ENCODE measurements at places on chromosomes 7 and 10.

DNA sequence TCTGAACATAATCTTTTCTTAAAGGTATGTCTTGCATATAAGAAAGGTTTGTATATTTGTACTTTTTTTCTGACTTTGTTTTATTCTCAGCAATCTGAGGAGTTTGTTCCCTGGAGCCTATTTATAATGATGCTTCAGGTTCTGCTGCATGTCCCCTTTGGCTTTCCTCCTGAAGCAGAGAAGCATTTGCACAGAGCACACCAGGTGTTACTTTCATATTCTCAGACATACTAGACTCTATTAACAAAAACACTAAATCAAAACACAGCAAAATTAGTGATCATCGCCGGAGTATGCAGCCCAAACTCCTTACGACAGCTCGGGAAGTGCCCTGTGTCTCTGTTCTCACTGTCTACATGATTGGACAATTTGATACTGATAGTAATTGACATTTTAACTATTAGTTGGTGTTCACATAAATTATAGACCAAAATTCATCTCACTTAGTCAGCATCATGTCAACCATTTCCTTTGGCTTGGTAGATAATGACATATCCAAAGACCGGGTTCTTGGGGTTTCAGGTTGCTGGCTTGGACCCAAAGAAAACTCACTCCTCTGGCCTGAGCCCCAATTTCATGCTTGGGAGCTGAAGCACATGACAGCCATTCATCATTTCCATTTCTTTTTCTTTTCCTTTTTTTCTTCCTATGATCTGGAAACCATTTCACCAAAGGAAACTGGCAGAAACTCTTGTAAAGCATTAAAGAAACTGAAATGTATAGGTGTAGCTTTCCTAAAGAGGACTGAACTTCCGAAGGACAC, 400.1 kb upstream of the NRP1 start:
- DNase-seq, result no peak

DNA sequence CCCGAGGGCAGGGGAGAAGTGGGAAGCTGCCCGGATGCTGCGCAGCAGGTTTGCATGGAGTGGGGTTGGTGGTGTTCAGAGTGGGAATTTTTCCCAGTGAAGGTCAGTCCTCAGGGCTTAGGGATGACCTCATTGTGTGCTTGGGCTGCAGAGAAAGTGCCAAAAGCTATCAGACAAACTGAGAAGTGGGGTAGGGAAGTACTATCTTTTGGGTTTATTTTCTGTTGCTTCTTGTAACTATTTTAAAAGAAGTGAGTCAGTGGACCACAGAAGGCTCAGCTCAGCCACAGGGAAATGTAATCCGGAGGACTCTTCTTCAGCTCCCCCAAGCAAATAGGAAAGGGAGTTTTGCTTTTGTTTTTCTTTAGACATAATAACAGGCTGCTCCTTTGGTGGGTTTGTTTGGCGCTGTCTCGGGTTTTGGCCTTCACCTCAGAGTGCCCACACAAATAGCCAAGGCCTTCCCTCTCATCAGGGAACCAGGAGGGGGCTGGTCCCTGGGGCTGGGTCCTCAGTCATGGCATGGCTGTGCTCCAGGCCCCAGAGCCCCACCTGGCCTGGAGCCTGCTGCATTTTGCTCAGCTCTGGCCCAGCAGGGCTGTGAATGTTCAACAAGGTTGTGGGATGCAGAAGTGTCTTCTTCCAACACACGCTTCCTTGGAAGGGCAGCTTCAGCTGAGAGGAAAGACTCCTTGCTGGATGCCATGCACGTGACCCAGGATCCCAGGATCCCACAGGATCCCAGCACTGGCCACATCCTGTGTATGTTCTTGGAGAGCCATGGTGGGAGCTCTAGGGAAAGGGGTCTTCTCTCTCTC, 5.4 kb upstream of the FAM170B start:
- DNase-seq, result no peak

DNA sequence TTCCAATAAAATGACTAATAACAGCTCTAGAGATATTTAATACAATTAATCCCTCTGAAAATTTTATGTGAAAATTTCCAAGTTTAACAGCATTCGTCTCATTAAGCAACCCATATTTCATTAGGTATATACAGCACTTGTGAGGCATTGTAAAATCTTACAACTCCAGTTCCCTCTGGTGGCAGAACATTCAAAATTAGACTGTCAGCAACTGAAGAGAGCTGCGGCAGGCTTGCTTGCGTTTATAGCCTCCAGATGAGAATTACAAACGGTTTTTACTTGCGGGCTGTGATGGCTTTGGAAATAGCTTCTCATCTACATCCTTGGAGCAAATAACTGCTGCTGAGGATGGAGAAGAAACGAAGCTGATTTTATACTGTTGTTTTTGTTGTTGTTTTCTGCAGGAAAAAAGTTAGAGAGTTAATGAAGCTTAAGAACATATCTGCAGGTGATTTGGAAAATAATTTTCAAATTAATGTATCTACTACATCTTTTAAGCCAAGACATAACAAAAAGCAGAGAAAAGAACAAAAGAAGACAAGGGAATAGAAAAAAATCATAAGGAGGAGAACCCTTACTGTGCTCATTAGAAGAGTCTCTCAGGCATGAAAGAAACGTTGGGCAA, 171.3 kb downstream of the MAGI2 start:
- DNase-seq, result no peak

- DNase-seq, result no peak
These were observed 125.0 kb upstream of the ZNF746 start for GRCh38 chr7:149622444-149623210.

- DNase-seq, result no peak
These were observed 111.0 kb downstream of the FOXL3 start for GRCh38 chr7:400901-401485.

DNA sequence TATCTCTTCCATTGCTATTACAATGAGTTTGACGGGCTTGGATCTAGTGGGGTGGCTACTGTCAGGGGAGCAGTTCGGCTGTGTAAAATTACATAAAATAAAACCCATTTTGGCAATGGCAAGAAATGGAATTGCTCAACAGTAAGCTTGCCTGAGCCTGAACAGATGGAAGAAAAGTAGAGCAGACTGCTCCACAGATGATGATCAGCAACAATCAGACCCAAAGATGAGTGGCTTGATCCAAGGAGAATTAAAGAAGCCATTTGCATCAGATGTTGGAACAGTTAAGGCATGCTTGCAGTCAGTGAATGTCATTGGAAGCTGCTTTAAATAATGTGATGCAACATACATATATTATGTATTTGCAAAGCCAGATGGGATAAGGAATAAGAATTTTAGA, 256.6 kb upstream of the SMIM30 start:
- no peak for DNase-seq

GRCh38 chr7:93821463-93821862, 69.1 kb downstream of the TFPI2 start:
- no peak for DNase-seq

GRCh38 chr7:73869011-73869798, 8.2 kb downstream of the TMEM270 start:
- DNase-seq, result no peak

DNA sequence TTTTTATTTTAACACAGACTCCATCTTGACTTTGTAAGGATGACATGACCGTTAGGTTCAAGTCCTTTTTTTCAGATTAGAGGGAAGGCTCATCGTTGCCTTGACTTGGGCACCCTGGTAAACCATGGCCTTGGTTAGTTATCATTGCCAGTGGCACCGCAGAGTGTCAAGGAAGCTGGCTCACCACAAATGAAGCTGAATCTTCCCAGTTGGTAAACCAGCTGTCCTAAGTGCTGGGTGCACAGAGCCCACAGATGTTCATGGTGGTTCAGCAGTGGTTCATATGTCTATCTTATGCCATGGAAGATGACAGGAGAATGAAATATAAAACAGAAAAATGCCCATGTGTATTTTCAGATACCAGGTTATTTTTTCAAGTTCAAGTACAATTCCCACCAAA, 273.6 kb downstream of the PLXDC2 start:
- no peak for DNase-seq

GRCh38 chr10:28381466-28381865, 78.6 kb upstream of the MPP7 start:
- DNase-seq, result no peak

- no peak for DNase-seq
These were observed 122.1 kb upstream of the KMT2E start for GRCh38 chr7:104891949-104892348.

Data from T-helper 9 cell (primary cell).